ENCODE measurements at places on chromosomes 16 and 17. TPM values are rescaled to one million over a fixed set of nuclear protein-coding genes. Genes with fewer than 3 reads are reported as not detected.
A peak's percentile ranks its signal among the peaks of the same experiment; 100 is the strongest.

UBE2G1 gene
- total RNA-seq: 33.3 TPM

- no peak for DNase-seq
These were observed 122.5 kb downstream of the KCNJ18 start for GRCh38 chr17:21814776-21815175.

DNA sequence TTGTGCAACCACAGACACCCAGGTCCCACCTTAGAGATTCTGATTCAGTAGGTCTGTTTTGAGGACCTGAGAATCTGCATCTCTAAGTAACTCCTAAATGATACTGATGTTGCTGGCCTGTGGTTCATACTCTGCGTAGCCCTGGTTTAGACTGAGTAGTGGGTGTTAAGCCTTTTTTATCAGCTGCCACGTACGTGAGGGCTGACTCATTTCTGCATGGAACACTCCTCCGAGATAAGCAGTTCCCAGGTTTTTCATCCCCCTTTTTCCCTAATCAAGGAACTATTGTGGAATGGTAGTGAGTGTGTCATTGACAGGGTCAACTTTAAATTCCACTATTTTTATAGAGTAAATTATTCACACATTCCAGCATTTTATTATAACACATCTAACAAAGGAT is 26.1 kb downstream of the CDRT4 start:
- no peak for DNase-seq

GRCh38 chr16:81693744-81694303 is 85.3 kb upstream of the PLCG2 start:
- no peak for DNase-seq

ASGR1 gene
- total RNA-seq: 0.64 TPM

DNA sequence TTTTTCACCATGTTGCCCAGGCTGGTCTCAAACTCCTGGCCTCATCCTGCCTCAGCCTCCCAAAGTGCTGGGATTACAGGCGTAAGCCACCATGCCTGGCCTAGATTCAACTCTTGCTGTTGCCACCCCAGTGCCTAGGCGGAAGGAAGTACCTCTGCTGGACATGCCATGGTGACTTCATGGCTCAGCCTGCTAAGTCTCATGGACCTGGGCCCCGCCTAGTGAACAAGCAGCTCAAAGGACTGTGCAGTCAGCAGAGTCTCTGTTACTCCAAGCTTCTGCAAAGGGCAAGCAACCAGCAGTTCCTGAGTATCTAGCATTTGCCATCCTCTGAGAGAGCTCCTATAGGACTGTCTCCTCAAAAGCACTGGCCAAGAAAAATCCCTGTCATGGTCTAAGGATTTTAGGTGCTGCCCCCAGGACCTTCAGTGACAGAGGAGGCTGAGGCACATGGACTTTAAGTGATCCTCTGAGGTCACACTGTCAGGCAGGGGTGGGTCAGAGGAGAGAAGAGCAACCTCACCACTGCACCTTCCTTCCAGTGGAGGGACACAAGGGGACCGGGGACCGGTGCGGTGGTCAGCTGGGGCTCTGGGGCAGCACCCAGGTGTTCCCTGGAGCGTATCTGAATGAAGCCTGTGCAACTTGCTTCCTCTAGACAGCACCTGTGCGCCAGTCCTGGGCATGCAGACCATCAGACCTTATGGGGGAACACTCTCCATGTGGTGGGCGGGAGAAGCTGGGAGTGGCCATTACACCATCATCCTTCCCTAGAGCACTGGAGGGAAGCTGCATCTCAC is 71.3 kb downstream of the IL21R start:
- no peak for DNase-seq

GRCh38 chr16:1119766-1120576 is 23.9 kb upstream of the C1QTNF8 start:
- no peak for DNase-seq

DNA sequence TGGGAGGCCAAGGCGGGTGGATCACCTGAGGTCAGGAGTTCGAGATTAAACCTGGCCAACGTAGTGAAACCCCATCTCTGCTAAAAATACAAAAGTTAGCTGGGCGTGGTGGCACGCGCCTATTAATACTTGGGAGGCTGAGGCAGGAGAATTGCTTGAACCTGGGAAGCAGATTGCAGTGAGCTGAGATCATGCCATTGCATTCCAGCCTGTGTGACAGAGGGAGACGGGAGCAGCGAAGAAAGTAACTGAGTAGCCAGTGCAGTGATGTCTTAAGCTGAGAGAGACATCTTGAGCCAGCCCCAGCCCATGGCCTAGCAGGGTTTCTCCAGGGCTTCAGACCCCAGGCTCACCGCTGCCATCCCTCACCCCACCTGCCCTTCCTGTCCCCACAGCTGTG is 9.8 kb upstream of the SMIM5 start:
- no peak for DNase-seq

DNA sequence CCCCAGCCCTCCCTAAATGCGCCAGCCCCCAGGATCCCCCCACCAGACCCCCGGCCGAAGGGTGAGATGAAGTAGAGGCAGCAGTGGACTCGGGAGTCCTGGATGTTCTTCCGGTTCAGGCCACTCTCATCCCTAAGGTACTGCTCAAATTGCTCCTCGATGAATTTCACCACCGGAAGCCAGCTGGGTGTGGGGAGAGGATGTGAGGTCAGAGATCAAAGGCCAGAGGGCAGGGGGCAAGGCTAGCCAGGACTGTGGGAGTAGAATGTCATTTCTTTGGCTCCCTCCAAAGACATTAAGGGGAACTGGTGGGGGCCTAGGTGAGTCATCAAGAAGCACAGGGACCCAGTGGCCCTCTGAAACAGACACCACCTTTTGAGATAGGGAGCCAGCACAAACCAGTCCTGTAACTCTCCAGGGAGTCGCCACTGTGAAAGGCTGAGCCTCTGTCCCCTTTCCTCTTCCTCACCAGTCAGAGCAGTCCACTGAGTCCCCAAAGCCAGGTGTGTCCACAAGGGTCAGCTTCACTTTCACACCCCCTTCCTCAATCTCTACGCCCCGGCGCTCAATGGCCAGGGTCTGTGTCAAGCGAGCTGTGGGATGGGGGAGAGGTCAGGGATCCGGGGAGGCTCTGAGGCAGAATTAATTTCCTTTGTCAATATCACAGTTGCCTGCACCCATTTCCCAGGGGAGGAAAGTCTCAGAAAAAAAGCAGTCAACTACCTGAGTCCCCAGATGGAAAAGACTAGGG is 895 bp downstream of the SEPTIN1 start:
- peak; percentile 70 for DNase-seq

DNA sequence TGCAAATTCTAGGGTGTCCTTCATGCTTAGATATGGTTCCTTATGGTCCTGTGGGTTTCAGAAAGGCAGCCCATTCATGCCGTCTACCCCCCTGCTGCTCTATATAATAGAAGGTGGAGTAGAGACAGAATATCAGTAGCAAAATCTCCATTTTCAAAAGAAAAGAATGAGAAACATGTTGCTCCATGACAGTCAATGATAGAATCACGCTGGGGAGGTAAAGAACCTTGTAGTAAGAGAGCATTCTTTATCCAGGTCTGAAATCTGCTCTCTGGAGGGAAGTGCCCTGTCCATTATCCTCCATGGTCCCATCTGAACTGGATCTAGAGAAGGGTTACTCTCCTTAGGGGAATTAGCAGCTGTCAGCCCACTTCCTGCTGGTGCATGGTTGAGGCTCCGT is 272.8 kb downstream of the WWOX start:
- DNase-seq: no peak

TPPP3 gene
- not detected for total RNA-seq

UTS2R gene
- not detected for total RNA-seq

PRSS33 gene
- 0.12 TPM for total RNA-seq

- DNase-seq: no peak
These were observed 8.3 kb downstream of the TFAP4 start for GRCh38 chr16:4264546-4264945.

DNA sequence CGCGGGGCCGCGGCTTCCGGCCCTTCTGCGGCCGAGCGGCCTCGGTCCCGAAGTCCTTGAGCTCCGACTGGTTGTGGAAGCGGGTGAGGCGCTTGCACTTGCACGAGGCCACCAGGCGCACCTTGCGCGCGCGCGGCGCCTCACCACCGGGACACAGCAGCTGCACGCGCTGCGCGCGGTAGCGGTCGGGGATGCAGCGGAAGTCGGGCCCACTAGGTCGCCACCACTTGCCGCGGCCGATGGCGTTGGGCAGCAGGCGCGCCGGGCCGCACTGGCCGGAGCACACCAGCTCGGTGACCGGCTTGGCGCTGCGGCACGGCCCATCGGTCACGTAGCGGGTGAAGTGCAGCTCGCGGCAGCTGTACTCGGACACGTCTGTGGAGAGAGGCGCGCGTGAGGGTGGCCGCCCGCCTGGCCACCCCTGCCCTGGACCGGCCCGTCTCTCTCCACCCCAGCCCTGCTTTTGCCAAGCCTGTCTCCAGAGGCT is 3.2 kb downstream of the SOST start:
- DNase-seq: no peak

DNA sequence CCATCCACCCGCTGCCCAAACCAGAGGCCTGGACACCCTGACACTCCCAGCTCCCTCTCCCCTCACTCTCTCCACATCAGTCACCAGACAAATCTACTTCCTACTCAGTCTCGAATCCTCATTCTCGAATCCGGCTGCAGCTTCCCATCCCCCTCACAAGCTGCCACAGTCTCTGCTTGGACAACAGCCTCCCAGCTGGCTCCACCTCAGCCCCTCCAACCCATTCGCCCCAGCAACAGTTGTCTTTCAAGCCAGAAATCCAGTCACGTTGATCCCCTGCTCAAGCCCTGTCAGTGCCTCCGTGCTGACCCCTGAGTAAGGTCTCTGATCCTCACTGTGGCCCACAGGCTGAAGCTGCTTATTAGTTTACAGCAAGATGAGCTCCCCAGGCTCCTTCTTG is 44.2 kb upstream of the MTSS2 start:
- DNase-seq: no peak

CES5A gene
- total RNA-seq: not detected

DNA sequence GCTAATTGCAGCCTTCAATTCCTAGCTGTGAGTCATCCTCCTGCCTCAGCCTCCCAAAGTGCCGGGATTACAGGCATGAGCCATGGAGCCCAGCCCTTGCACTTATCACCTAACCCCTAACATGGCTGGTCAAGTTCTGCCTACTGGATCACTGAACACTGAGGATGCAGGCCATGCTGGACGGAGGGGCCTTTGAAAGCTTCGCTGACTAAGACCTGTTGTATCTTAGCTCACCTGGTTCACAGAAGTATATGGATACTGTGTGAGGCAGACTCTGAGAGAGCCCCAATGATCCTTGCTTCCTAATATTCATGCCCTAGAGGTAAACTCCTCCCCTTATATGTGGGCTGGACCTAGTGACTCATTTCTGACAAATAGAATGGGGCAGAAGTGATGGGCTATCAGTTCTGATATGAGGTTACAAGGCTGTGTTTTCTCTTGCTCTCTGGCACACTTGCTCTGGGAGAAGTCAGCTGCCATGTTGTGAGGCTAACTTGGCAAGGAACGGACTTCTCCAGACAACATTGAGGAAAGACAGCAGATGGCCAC is 11.7 kb upstream of the TMIGD1 start:
- DNase-seq: peak; percentile 42
